ENCODE measurements at places on chromosomes 12 and 14. TPM values are rescaled to one million over a fixed set of nuclear protein-coding genes. Genes with fewer than 3 reads are reported as not detected.
A peak's percentile ranks its signal among the peaks of the same experiment; 100 is the strongest.

The PRIMA1 gene
- not detected for polyA plus RNA-seq

The HELB gene
- polyA plus RNA-seq = 3.0 TPM

The OLR1 gene
- 0.99 TPM for polyA plus RNA-seq

The PROX2 gene
- polyA plus RNA-seq = not detected

The IGFBP6 gene
- 0.20 TPM for polyA plus RNA-seq

The IL31 gene
- not detected for polyA plus RNA-seq

The CCDC177 gene
- not detected for polyA plus RNA-seq

The HCAR2 gene
- polyA plus RNA-seq = 31.2 TPM

The PTPRB gene
- polyA plus RNA-seq = not detected

The GLT8D2 gene
- not detected for polyA plus RNA-seq

The TMEM179 gene
- polyA plus RNA-seq = not detected

- no peak for DNase-seq
- H3K27ac ChIP-seq = no peak overlapping the region
- no peaks in the 10 kb centered on the region for H3K36me3 ChIP-seq
- no peak overlapping the region for H3K4me3 ChIP-seq
Measured at GRCh38 chr14:79342942-79343341, 868.4 kb downstream of the DIO2 start.

DNA sequence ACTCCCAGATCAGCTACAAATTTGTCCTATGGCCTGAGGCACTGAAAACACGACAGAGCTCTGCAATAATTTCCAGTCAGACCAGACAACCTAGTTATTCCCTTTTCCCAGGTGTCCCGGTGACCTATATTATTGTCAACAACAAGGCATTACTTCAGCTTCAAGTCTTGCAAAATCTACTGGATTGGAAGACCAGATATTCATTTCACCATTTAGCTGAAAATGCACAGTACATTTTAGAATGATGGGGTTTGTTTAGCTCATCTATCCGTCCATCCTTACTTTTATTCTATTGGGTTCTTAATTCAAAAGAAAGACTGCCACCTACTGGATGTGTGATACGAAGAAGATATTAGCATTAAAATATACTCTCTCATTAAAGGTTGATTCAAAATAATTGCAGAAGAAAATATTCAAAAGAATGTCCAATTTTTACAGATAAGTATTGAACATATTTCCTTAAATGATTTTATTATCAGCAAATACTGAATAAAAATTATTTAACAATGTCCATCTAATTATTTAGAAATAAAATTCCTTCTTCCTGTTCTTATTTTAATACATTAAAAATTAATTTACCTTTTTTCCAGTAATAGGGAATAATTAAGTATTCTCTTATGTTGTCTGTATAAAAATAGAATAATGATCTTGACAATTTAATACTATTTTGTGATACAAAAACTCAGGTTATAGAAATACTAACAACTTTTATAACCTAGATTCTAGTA is 244.9 kb upstream of the LRIG3 start:
- H3K27me3 ChIP-seq = no peaks in the 10 kb centered on the region
- DNase-seq = no peak
- H3K4me1 ChIP-seq = no peaks in the 10 kb centered on the region
- no peaks in the 10 kb centered on the region for H3K36me3 ChIP-seq
- no peak overlapping the region for H3K4me3 ChIP-seq
- H3K27ac ChIP-seq = no peak overlapping the region

GRCh38 chr14:100732766-100733100 is 6.0 kb downstream of the DLK1 start:
- no peak for DNase-seq
- H3K27me3 ChIP-seq = peaks cover 6% of the 10 kb centered on the region
- no peak overlapping the region for H3K27ac ChIP-seq
- no peaks in the 10 kb centered on the region for H3K4me1 ChIP-seq
- no peak overlapping the region for H3K4me3 ChIP-seq

DNA sequence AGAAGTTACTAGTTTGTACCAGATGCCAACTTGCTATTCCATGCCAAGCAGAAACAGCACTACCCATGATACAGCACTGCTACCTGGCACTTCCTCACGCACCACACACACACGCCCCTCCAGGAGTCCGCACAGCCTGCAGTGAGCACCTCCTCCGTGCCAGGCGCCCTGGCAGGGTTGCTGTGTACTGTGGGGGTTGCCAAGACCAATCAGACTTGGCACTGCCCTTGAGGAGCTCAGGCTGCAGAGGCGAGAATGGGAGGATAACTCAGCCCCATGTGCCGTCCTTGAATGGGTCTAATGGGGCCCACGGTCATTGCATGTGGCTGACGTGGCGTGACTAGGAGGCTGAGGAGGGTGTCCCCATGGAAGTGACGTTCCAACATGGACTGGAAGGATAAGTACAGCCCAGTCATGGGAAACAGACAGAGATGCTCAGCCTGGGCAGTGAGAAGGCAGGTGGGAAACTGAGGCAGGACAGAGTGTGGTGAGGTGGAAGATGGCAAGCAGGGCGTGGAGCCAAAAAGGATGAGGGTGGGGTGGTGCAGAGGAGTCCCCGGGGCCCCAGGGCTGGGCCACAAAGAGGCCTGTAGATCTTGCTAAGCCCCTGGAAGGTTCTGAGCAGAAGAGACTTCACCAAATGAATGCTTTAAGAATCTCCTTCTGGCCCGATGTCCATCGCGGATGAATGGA is 65.3 kb upstream of the C14orf180 start:
- H3K27ac ChIP-seq = no peak overlapping the region
- no peak for DNase-seq
- H3K27me3 ChIP-seq = no peaks in the 10 kb centered on the region
- H3K4me1 ChIP-seq = no peaks in the 10 kb centered on the region
- no peak overlapping the region for H3K4me3 ChIP-seq

DNA sequence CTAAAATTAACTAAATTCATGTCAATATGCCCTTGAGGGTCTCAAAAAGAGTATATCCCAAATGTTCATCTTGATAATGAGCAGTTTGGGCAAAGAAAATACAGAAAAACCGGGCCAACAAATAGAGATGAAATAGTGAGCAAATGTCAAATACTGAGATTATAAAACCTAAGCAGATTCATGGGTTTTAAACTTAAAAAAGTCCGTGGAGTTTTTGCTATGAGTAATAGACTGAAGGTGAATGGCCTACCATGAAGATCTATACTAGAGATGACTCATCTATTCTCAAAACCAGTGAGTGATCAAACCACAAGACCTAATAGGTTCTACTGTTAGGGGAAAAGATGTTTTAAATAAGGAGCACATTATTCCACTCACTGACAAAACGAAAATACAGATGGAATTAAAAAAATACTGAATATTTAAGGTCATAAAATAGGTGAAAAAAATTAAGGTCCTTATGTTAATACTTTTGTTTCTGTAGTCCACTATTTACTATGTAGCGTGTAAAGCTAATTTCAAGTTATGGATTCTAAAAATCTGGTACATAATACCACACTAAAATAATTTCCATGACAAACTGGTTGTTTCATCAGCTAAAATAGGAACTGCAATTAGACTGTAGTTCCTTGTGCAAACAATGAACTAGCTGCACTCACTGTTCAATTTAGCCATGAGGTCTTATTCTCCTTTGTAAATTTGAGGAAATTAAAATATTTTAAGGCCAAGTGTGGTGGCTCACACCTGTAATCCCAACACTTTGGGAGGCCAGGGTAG is 5.0 kb downstream of the HNRNPC start:
- peak overlapping the region; percentile 2 for H3K4me3 ChIP-seq
- peaks cover 48% of the 10 kb centered on the region for H3K36me3 ChIP-seq
- DNase-seq = peak; percentile 88
- no peaks in the 10 kb centered on the region for H3K27me3 ChIP-seq

GRCh38 chr14:56522403-56522802 is 57.2 kb upstream of the TMEM260 start:
- peaks cover 2% of the 10 kb centered on the region for H3K27me3 ChIP-seq
- H3K36me3 ChIP-seq = no peaks in the 10 kb centered on the region
- no peak overlapping the region for H3K4me3 ChIP-seq
- no peak overlapping the region for H3K27ac ChIP-seq
- no peaks in the 10 kb centered on the region for H3K4me1 ChIP-seq
- DNase-seq = no peak

- H3K4me1 ChIP-seq = peaks cover 5% of the 10 kb centered on the region
- peak within 1 kb of the TSS; percentile 39 for H3K4me3 ChIP-seq
- no peaks in the 10 kb centered on the region for H3K36me3 ChIP-seq
- DNase-seq = no peak
- no peak within 1 kb of the TSS for H3K27ac ChIP-seq
Measured at GRCh38 chr12:33439587-33440011, at the start of gene SYT10. Gene SYT10, minus strand, starts transcription at chr12:33439819. Its CDS starts 297 bp downstream, at chr12:33439522.

GRCh38 chr12:68391937-68392336 is 59.8 kb upstream of the MDM1 start:
- H3K4me1 ChIP-seq = peaks cover 4% of the 10 kb centered on the region
- no peak overlapping the region for H3K27ac ChIP-seq
- DNase-seq = no peak

DNA sequence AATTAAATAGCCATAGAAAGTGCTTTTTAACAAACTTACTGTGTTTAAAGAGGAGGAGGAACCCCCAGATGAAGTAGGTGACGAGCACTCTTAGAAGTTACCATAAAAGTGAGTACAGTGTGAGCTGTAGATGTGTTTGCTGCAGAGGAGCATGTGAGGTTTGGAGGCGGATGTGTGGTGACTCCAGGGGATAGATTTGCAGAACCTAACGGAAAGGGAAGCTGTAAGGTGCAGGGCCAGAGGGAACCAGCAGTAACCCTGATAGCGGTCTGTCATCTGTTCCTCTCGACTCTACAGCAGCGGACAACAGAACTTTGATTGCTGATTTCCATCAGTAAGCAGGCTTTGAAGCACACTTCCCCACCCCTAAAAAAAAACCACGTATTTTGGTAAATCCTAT is 5.2 kb downstream of the CALM1 start:
- no peak for DNase-seq
- no peaks in the 10 kb centered on the region for H3K27me3 ChIP-seq
- no peak overlapping the region for H3K4me3 ChIP-seq

GRCh38 chr12:97757481-97758193 is 295.0 kb downstream of the RMST start:
- no peaks in the 10 kb centered on the region for H3K4me1 ChIP-seq
- DNase-seq = no peak
- H3K4me3 ChIP-seq = no peak overlapping the region
- no peaks in the 10 kb centered on the region for H3K36me3 ChIP-seq
- H3K27ac ChIP-seq = no peak overlapping the region

DNA sequence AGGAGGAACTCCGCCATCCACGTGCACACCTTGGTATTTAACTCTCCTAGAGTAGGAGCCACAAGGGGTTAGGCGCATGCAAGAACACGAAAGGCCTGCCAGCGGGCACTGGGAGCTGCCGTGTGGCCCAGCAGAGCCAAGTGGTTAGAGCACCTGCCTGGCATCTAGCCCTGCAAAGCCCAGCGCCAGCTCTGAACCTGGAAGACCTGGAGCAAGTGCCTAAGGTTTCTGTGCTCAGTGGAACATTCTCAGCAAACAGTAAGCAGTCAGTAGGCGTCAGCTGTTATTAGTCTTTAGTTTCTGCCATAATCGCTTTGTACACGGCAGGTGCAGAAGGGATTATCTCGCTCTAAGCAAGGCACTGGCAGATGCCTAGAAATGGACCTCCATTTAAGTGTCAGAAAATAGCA is 55.4 kb downstream of the SETD3 start:
- H3K4me1 ChIP-seq = no peaks in the 10 kb centered on the region
- no peaks in the 10 kb centered on the region for H3K27me3 ChIP-seq

- no peaks in the 10 kb centered on the region for H3K4me1 ChIP-seq
- no peaks in the 10 kb centered on the region for H3K36me3 ChIP-seq
- no peak overlapping the region for H3K27ac ChIP-seq
- H3K27me3 ChIP-seq = no peaks in the 10 kb centered on the region
- no peak for DNase-seq
- H3K4me3 ChIP-seq = no peak overlapping the region
Measured at GRCh38 chr12:20426191-20426590, 57.9 kb downstream of the PDE3A start.

- H3K4me1 ChIP-seq = peaks cover 24% of the 10 kb centered on the region
- H3K27ac ChIP-seq = no peak overlapping the region
- H3K36me3 ChIP-seq = no peaks in the 10 kb centered on the region
- H3K27me3 ChIP-seq = peaks cover 34% of the 10 kb centered on the region
- H3K4me3 ChIP-seq = no peak overlapping the region
- no peak for DNase-seq
Measured at GRCh38 chr14:104975481-104976197, 2.5 kb downstream of the AHNAK2 start.

GRCh38 chr14:26255213-26255612 is 342.6 kb downstream of the NOVA1 start:
- no peaks in the 10 kb centered on the region for H3K27me3 ChIP-seq
- no peaks in the 10 kb centered on the region for H3K36me3 ChIP-seq
- DNase-seq = no peak
- no peak overlapping the region for H3K27ac ChIP-seq
- no peaks in the 10 kb centered on the region for H3K4me1 ChIP-seq

DNA sequence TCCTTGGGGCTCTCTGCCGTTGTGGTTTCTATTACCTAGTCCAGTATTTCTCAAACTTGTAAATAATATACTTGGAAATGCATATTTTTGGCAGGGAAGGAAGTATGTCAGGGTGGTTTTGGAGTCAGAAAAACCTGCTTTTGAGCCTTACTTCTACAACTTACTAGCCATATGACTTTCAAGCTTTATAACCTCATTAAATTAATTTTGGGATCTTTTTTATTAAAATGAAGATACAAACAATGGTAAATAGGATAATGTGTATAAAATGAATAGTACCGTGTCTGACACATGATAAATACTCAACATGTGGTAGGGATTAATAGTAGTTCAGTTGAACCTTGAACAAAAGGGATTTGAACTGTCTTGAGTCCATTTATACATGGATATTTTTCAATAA is 406.3 kb downstream of the ATP23 start:
- no peak overlapping the region for H3K27ac ChIP-seq
- no peaks in the 10 kb centered on the region for H3K27me3 ChIP-seq
- H3K4me3 ChIP-seq = no peak overlapping the region
- DNase-seq = no peak

DNA sequence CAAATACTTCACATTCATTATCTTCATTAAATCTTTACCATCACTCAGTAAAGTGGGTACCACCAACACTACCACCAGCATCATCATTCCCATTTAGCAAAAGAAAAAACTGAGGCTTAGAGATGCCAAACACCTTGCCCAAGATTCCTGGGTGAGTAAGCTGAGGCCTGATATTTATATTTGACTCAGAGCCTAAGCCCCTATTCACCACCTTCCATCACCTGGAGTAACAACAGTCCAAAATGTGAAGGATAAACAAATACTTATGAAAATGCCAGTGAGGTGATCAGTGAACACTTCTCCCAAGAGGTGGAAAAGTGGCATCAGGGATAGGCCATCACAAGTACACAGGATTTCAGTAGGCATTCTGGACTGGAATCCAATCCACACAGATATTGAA is 3.7 kb downstream of the SLC38A1 start:
- no peak overlapping the region for H3K27ac ChIP-seq
- no peak overlapping the region for H3K4me3 ChIP-seq
- H3K36me3 ChIP-seq = no peaks in the 10 kb centered on the region
- peaks cover 35% of the 10 kb centered on the region for H3K4me1 ChIP-seq
- no peak for DNase-seq

- H3K27ac ChIP-seq = no peak overlapping the region
Measured at GRCh38 chr12:132577191-132577920, 33.0 kb downstream of the LRCOL1 start.

- no peaks in the 10 kb centered on the region for H3K4me1 ChIP-seq
- H3K36me3 ChIP-seq = no peaks in the 10 kb centered on the region
- H3K4me3 ChIP-seq = no peak overlapping the region
- no peak for DNase-seq
Measured at GRCh38 chr12:65532162-65532561, 253.7 kb downstream of the MSRB3 start.

GRCh38 chr12:117036046-117036445 is 63.2 kb downstream of the TESC start:
- no peaks in the 10 kb centered on the region for H3K27me3 ChIP-seq
- H3K4me3 ChIP-seq = no peak overlapping the region
- H3K36me3 ChIP-seq = peaks cover 20% of the 10 kb centered on the region
- DNase-seq = no peak

Data from CD14-positive monocyte (primary cell).